Right atrium auricular region (tissue), 2 donors: ENCODE measurements at places on chromosomes 7 and 10.
A peak's percentile ranks its signal among the peaks of the same experiment; 100 is the strongest.

- no peak overlapping the region for H3K27ac ChIP-seq
- DNase-seq: no peak
- no peaks in the 10 kb centered on the region for H3K27me3 ChIP-seq
- no peaks in the 10 kb centered on the region for H3K4me1 ChIP-seq
These were observed 81.0 kb upstream of the CACUL1 start for GRCh38 chr10:118835682-118836326.

DNA sequence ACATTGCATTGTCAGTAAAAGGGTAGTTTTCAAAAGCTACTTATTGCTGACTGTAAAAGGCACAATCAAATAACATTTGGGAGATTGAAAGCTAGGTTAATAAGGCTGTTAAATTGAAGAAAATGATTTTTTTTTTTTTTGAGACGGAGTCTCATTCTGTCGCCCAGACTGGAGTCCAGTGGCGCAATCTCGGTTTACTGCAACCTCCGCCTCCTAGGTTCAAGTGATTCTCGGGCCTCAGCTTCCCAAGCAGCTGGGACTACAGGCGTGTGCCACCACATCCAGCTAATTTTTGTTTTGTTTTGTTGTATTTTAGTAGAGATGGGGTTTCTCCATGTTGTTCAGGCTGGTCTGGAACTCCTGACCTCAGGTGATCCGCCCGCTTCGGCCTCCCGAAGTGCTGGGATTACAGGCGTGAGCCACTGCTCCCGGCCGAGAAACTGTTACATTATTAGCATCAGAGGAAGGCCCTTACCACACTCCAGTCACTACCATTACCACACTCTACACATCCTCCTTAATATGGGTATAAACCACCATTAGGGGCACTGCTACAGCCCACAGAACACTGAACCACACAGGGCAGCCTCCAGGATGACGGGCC, 1.0 kb downstream of the CYP51A1 start:
- peaks cover 25% of the 10 kb centered on the region for H3K4me1 ChIP-seq
- peak overlapping the region; percentile 79 for H3K4me3 ChIP-seq
- H3K27ac ChIP-seq: peak overlapping the region; percentile 95
- no peaks in the 10 kb centered on the region for H3K27me3 ChIP-seq
- H3K36me3 ChIP-seq: peaks cover 10% of the 10 kb centered on the region
- DNase-seq: no peak

- no peak overlapping the region for H3K4me3 ChIP-seq
- H3K36me3 ChIP-seq: no peaks in the 10 kb centered on the region
- no peaks in the 10 kb centered on the region for H3K4me1 ChIP-seq
These were observed 44.8 kb upstream of the HPSE2 start for GRCh38 chr10:99280472-99280871.

GRCh38 chr10:131978851-131979250, 2.9 kb downstream of the BNIP3 start:
- no peak overlapping the region for H3K27ac ChIP-seq
- H3K4me3 ChIP-seq: no peak overlapping the region
- no peaks in the 10 kb centered on the region for H3K36me3 ChIP-seq
- no peaks in the 10 kb centered on the region for H3K4me1 ChIP-seq

GRCh38 chr7:137454767-137455166, 111.2 kb upstream of the PTN start:
- peaks cover 14% of the 10 kb centered on the region for H3K4me1 ChIP-seq
- H3K27ac ChIP-seq: peak overlapping the region; percentile 57
- no peaks in the 10 kb centered on the region for H3K36me3 ChIP-seq
